ENCODE measurements at places on chromosomes 5 and 9.
A peak's percentile ranks its signal among the peaks of the same experiment; 100 is the strongest.

- no peak for DNase-seq
Measured at GRCh38 chr9:133715295-133715865, 22.8 kb downstream of the SARDH start.

DNA sequence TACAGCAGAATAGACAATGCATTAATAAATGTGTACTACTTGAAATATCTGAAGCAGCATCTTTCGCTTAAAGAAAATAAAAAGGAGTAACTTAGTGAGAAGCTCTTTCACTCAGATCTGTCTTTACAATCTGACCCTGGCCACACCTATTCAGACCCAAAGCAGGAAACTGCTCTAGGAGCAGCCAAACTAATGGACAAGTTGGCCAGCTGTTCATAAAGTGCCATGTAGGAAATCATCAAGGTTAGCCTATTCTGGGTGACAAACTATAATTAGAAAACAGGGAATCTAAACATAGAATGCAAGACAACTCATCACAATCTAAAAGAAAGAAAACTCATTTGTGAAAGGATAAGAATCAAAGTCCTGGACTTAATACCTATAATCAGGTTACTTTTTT is 101.3 kb downstream of the AGTPBP1 start:
- DNase-seq: no peak

- no peak for DNase-seq
Measured at GRCh38 chr5:155898284-155898683, 428.7 kb upstream of the SGCD start.

DNA sequence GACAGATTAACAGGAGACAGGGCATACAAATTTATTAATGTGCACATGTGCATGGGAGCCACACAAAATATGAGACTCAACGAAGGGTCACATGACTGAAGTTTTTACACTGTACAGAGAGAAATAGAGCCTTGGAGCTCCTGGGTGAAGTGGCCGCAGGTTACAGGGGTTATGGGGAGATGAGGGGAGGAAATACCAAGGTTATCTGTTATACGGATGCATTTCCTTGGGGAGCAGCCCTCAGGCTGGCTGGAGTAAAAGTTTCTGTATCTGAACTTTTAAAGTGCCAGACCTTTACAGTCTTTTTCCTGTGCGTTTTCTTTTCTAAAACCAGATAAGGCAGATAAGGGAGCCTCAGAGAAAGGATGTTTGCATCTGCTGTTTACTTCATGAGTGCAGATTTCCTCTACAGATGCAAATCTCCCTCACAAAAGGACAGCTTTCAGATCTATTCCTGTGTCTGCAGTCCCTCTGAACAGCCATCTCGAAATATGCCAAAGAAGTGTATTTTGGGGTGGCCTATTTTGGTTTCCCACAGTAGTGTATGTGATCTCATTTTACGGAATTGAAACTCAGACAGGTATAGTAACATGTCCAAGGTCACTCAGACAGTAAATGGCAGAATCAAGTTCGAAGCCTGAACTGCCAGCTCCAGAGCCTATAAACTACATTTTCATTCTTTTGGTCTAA is 139.3 kb upstream of the FBXL17 start:
- no peak for DNase-seq

GRCh38 chr9:113578279-113578865 is 114.8 kb downstream of the RGS3 start:
- no peak for DNase-seq

- no peak for DNase-seq
Measured at GRCh38 chr5:139131465-139131864, 66.7 kb downstream of the SIL1 start.

DNA sequence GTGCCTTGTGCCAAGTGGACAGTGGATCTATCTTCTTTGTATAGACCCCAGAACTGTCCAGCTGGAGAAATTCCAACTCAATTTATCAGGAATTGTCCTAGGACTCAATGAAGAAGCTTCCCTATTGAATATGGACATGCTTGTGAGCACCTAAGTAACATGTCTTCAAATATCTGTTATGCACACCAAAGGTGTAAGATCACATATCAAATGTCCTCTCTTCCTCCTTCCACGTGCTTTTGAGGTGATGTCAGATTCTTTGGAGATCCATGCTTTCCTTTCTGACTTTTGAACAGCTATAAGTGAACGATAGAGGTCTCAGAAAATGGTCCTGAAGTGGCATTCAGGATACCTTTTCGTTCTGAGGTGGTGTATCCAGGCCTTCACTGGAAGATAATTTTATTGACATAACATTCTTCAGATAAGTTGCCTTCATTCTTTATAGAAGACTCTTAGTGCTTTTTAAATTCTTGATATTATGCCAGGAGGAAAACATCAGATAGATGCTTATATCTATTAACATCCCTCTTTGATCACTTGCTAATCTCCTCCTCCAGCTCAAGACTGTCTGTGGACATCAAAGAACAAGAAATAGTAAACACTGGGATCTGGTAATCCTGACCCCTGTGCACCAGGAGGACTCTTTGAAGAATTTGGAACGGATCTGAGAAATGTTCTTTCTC is 246.4 kb downstream of the SMARCA2 start:
- DNase-seq: no peak

DNA sequence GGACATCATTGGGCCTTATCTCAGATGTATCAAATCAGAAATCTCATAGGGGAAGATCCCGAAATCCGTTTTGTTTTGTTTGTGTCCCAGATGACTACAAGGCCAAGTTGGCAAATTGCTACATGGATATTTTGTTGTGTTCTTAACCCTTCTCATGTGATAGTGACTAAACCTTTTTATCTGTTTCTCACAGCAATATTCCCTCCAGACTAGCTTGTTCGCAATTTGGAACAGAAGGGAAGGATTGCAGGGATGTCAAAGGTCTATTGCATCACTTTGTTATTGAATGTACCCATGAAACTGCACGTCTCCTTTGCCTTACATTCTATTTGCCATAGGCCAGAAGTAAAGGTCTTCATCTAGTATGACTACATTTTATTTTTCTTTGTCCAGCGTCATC is 453.9 kb downstream of the NFIB start:
- no peak for DNase-seq

GRCh38 chr9:6484210-6484609 is 71.2 kb downstream of the UHRF2 start:
- DNase-seq: no peak

- no peak for DNase-seq
Measured at GRCh38 chr5:24720743-24721142, 76.0 kb upstream of the CDH10 start.

GRCh38 chr5:168434001-168434400 is 52.3 kb upstream of the RARS1 start:
- no peak for DNase-seq

- DNase-seq: no peak
Measured at GRCh38 chr5:140018920-140019644, 24.0 kb downstream of the NRG2 start.

DNA sequence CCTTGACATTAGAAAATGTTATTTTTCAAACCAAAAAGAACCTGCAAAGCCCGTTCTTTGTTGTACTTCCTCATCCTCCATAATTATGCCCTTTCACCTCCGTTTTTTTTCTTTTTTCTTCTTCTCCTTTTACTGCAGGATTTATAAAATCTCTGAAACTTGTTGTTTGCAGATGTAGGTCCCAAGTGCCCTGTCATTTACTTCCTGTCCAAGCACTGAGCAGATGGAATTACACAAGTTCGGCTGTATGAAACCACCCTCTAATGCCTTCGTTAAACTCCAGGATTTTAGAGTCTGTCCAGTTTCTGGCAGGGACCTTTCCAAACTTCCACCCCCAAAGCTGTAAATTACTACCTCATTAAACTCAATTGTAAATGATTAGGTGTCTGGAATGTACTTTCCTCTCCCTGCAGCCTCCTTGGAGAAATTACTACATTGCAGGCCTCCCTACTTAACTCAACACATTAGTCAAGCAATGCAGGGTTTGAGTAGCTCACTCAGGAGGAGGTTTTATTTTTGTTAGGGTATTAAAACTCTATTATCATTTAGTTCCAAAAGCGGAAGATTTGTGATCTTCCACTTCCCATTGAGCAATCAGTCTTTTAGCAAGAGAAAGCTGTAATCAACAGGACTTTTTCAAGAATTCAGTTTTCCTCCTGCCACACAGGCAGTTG is 125.6 kb upstream of the LPAR1 start:
- DNase-seq: peak; percentile 77

- DNase-seq: peak; percentile 71
Measured at GRCh38 chr5:178490935-178491652, 99.1 kb downstream of the COL23A1 start.

DNA sequence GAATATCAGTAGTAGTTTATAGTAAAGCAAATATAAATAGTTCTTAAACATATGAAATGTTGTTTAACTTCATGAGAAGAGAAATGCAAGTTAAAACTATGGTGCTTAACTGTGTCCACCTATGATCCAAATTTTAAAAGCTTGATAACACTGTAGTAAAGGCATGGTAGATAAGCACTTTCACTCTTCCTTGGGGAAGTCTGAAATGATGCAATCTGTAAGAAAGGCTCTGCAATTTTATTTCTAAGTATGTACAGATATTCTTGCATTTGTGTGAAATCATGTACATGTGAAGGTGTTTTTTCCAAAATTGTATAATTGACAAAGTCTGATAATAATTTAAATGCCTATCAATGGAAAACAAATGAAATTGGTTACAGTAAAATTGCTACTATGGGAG is 66.9 kb downstream of the SYK start:
- DNase-seq: peak; percentile 77

GRCh38 chr5:103057208-103058130 is 62.5 kb downstream of the GIN1 start:
- no peak for DNase-seq

- no peak for DNase-seq
Measured at GRCh38 chr5:32126691-32127090, 47.4 kb downstream of the GOLPH3 start.

DNA sequence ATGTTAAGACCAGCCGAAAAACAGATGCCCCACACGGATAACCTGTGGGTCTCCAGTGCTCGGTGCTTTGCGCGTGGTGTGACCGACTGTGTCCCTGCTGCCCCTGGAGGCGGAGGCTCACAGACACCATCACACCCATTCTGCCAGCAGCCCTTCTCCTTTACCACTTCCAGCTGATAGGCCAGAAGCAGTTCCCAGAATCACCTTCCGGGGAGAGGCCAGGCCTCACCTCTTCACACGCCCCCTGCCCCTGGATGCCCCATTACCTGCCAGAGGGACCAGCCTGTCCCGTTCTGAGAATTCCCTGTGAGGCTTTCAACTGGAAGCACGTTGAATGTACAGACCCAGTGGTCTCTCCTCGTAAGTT is 21.6 kb upstream of the LRRC14B start:
- DNase-seq: no peak

DNA sequence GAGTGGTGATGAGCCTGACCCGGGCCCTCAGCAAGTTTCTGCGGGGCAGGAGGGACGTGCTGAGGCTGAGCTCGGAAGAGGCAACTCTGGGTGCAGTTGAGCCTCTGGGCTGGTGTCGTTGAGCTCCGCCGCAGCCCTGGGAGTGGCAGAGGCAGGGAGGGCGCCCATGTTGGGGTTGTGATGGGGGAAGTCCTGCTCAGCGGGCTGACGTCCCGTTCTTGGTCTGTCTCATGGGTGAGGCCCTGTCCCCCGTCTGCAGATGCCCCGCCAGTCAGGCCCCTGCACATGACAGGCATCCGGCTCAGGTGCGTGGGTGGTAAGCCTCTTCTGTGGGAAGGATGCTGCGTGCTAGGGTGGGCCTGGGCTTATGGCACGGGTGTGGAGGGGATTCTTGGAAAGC is 64.3 kb downstream of the RXRA start:
- DNase-seq: peak; percentile 21

- no peak for DNase-seq
Measured at GRCh38 chr5:138961221-138961620, 86.1 kb upstream of the LRRTM2 start.

DNA sequence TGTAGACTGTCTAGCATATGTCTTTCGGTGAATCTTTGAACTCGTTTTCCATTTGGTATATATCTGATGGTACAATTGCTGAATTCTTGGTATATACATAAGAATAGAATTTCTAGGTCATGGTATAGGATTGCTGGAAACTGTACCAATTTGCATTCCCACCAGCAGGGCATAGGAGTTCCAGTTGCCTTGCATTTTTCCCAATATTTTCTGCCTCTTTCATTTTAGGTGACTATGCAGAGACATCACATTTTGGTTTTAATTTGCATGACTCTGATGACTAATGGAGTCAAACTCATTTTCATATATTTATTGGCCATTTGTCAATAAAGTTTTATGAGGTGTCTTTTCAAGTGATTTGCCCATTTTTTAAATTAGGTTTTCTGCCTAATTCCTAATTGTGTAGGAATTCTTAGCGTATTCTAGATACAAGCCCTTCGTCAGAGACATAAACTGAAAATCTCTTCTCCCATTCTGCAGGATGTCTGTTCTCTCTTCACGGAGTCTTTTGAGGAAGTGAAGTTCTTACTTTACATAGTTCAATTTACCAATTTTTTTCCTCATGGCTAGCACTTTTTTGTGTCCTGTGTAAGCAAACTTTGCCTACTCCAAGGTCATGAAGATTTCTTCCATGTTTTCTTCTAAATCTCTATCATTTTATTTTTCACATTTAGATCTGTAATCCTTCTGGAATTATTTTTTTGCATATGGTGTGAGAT is 28.9 kb upstream of the PDCD1LG2 start:
- DNase-seq: peak; percentile 50

GRCh38 chr9:37593883-37594448 is 1.6 kb upstream of the TOMM5 start:
- no peak for DNase-seq

- no peak for DNase-seq
Measured at GRCh38 chr5:167030500-167031120, 1260.8 kb upstream of the WWC1 start.

- no peak for DNase-seq
Measured at GRCh38 chr5:95072281-95072680, 212.6 kb downstream of the MCTP1 start.

DNA sequence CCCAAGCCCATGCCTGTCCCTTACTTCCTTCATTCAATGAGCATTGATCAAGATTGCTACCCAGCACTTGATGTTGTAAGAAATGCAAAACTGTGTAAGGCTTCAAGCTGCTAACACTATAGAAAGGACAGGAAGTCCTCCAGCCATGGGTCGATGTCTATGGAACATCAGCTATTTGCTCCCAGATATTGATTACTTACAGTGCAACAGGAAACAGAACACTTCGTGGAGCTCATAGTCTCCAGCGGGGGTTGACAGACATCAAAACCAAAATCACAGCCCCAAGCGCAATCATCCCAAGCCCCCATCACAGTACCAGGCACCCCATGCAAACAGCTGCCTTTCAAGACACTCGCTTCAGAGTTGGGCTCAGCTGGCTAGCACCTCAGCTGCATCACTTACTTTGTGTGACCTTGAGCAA is 26.8 kb upstream of the DUSP1 start:
- DNase-seq: peak; percentile 71

- no peak for DNase-seq
Measured at GRCh38 chr5:1026700-1027621, 18.4 kb downstream of the NKD2 start.
